ENCODE measurements at places on chromosomes 1 and 21.

DNA sequence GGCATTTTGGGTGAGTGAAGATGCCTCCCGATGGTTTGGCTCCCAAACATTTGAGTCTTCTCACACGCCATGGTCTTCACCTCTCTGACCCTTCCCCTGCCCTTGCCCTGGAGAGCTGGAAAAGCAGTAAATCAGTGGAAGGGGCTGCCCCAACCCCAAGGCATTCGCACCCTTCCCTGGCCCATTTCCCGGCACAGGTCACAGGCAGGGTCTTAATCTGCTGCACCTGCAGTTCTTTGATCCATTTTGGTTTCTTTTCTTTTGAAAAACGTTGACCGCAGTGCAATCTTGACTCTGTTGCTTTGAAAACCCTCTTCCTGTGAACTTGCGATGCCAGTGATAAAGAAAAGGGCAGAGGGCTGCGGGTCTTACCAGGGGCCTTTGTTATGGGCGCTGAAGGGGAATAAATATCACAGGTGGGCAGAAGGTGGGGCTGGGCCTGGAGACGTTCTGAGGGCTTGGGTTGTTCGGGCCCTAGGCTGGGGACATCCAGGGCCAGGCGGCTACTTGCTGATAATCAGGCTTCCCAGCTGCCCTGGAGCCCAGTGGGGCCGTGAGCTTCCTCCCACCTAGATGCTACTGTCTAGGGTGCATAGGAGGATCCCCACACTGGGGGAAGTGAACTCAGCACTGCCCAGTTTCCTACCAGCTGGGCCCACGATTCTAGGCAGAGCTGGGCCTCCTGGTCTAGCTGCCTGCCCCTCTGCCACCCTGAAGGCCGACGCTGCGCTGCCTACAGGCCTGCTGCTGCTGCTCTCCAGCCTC is 38.6 kb upstream of the EPS8L3 start:
- no peak for DNase-seq

DNA sequence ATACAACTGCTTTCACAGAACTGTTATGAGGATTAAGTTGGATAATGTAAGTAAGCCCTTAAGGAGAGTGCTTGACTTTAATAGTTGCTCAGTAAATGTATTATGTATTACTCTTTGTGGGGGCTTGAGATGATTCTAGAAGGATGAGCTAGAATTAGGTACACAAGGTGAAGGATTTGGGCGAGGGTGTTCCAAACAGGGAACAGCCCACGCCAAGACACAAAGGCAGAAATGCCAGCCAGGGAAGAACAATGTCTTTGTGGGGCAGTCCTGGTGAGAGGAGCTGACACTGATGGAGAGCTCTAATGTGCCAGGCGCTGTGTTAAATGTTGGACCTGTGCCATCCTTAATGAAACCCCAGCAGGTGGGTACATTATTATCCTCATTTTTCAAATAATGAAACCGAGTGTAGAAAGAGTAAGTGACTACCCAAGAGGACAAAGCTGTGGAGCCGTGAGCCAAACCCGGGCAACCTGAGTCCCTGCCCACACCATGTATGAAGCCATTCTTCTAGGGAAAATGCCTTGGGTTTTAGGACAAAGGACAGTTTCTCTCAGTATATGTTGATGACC is 362.4 kb downstream of the HHAT start:
- no peak for DNase-seq

- no peak for DNase-seq
These were observed 69.2 kb downstream of the KLHDC7A start for GRCh38 chr1:18549906-18550305.

- no peak for DNase-seq
These were observed 308.5 kb downstream of the MRPL39 start for GRCh38 chr21:25298512-25299491.

- no peak for DNase-seq
These were observed 105.8 kb downstream of the MRPL39 start for GRCh38 chr21:25501462-25501861.

DNA sequence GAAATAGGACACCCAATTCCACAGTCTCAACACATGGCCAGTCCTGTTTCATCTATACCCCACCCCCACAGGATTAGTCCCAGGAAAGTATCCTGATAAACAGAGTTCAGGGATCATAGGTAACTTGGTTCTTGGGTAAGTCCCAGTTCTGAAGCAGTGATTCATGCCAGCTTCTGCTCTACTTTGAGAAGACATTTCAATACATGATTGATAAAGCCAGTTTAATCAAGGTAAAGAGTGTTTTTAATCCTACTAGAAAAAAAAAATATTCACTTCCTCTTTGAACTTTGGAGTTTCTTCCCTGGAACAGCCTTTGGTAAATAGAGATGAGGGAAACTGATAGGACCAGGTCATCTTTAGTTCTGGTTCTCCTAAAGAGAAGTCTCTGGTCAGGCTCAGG is 142.4 kb downstream of the TLR5 start:
- no peak for DNase-seq

DNA sequence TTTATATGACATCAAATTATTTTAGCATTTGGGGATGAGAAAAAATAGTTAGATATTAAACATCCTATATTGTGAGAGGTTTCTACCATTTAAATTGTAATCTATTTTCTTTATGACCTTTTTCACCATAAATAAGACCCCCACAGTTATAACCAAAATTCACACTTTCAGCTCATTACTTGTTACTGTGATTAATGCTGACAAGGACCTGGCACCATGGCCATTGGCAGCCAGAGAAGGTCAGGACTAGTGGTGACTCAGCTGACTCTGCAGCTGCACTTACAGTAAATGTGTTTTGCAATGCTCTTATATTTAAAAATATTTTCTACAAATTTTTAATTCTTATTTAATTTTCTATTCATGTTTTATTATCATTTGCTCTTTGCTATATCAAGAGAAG is 133.3 kb upstream of the C1orf105 start:
- no peak for DNase-seq

GRCh38 chr1:17671314-17671705 is 83.8 kb upstream of the ACTL8 start:
- no peak for DNase-seq

DNA sequence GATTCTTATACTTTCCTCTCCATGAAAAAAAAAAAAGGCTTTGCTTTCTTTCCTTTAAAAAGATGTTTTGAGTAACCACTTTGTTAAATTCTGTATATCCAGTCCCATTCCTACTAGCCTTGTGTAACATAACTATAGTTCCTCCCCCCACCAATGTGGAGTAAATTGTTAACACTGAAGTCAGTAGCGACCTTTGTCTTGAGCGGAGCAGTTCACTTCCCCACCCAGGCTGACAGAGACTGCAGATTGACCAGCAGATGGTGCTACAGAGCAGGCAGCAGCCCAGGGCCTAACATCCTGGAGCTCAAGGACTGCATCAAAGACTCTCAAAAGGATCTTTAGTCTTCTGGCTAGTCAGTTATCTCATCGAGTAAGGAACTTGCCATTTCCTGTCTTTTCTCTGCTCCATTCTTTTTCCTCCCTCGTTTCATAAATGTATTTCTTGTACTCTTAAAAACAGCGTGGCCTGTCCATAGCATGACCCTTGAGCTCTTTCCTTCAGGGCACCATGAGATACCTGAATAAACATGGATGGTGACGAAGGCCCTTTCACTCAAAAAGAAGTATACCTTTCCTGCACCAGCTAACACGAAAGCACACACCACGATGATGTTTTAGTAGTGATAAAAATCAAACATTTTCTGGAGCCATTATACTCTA is 503.5 kb upstream of the PKN2 start:
- DNase-seq: no peak

Measured in esophagus muscularis mucosa (tissue), 4 donors.